ENCODE measurements at places on chromosomes 3 and 15.

DNA sequence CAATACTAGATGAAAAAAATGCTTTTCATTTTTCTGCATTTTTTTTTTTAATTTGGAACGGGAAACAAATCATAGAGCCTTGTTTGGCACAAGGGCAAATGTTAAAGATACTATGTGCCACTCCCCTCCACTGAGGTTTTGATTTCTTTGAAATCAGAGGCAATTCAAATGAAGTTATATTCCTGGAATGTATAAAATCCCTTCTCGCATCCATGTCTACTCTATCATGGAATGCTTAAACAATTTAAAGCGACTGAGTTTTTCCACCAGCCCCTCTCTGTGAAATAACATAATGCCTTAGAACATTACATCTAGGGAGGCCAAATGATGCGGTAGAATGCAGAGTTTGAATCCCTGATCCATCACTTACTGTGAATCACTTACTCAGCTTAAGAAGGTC, 69.7 kb downstream of the FMN1 start:
- no peak for DNase-seq

- DNase-seq, result no peak
These were observed 112.4 kb downstream of the ABI3BP start for GRCh38 chr3:100880845-100881244.

GRCh38 chr3:8972639-8973038, 9.4 kb upstream of the RAD18 start:
- no peak for DNase-seq

- DNase-seq, result no peak
These were observed 6.9 kb downstream of the GFM1 start for GRCh38 chr3:158651192-158651591.

DNA sequence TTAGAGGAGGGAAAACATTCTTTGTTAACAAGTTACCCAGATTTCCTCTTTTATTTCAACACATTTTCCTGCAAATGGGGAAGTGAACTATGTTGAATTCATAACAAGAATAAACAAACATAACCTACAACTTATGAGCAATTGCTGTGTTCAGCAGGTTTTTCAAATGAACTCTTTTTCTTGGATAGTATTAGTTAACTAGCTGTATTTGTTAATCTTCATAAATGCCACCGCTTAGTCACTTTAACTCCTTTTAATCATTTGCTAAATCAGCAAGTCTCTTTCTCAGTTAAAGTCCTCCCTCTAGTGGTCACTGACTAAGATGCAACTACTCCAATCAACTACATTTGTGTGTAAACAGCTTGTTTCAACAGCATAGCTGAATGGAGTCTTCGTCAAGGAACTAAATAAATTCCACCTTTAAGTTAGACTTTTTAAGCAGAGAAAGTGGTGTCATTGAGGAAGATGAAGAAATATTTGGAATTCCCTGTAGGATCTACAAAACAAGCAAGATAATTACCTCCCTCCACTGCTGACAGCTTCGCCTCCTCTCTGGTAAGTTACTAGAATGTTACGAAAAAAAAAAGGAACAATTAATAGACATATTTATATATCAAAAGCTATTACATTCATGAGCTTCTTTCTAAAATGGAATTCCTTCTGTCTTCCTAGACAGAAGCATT, 1122.0 kb downstream of the ROBO1 start:
- peak; percentile 42 for DNase-seq

DNA sequence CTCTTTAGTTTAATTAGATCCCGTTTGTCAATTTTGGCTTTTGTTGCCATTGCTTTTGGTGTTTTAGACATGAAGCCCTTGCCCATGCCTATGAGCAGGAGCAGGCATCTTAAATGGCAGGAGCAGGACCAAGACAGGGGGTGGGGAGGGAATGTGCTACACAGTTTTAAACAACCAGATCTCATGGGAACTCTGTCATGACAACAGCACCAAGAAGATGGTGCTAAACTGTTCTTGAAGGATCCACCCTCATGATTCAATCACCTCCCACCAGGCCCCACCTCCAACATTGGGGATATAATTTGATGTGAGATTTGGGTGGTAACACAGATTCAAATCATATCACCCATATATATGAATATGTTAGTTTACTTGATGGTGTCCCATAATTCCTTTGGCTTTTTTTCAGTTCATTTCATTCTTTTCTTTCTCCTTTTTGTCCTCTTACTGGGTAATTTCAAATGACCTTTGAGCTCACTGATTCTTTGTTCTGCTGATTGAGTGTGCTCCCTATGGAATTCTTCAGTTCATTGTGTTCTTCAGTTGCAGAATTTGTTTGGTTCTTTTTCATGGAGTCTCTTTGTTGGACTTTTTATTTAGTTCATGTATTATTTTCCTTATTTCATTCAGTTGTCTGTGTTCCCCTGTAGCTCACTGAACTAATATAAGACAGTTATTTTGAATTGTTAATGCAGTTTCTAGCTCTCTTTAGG, 62.6 kb downstream of the DOCK3 start:
- DNase-seq, result no peak

DNA sequence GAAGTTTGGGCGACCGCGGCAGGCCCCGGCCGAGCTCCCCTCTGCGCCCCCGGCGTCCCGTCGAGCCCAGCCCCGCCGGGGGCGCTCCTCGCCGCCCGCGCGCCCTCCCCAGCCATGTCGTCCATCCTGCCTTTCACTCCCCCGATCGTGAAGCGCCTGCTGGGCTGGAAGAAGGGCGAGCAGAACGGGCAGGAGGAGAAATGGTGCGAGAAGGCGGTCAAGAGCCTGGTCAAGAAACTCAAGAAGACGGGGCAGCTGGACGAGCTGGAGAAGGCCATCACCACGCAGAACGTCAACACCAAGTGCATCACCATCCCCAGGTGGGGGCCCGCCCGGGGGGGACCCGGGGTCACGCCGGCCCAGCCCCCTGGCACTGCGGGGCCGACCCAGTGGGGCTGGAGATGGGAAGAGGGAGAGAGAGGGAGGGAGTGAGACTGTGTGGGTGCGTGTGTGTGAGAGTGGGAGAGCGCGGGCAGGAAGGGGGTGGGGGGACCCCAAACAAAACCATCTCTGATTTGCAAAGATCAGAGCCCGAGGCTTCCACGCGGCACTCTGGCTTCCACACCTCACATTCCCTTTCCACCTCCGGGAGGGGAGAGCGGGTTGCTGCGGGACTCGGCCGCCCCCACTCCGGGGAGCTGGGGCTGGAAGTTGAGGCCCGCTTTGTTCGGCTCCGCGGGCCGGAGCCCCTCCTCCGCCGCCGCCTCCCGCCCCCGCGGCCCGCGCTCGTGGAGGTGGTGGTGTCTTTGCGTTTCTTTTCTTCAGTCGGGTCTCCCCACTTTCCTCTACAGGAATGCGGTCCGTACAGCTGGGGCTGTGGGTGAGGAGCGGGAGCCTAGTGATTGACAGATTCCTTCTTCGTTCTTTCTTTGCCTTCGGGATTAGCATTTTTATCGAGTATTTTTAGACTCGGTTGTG, 898 bp downstream of the SMAD3 start:
- DNase-seq, result no peak

GRCh38 chr15:63191895-63192618, 2.7 kb downstream of the RAB8B start:
- DNase-seq, result no peak

DNA sequence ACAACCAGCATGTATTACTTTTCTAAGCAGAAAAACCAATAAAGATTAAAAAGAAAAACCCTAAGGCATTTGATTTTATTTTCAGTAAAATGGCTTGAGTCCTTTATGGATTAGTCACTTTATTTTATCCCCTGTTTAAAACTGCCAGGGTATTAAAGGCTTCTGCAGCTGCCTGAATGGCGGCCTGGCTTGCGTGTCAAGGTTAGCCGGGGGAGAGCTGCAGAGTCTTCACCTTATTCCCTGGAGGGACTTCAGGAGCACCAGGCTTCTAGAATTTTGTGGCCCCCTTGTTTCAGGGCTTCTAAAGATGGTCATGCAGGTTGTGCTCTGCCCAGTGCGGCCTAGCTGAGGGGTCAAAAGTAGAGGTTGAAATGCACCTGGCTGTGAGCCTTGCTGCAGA, 58.0 kb upstream of the ICE2 start:
- DNase-seq, result no peak

- no peak for DNase-seq
These were observed 192.5 kb downstream of the P3H2 start for GRCh38 chr3:189927975-189928895.

DNA sequence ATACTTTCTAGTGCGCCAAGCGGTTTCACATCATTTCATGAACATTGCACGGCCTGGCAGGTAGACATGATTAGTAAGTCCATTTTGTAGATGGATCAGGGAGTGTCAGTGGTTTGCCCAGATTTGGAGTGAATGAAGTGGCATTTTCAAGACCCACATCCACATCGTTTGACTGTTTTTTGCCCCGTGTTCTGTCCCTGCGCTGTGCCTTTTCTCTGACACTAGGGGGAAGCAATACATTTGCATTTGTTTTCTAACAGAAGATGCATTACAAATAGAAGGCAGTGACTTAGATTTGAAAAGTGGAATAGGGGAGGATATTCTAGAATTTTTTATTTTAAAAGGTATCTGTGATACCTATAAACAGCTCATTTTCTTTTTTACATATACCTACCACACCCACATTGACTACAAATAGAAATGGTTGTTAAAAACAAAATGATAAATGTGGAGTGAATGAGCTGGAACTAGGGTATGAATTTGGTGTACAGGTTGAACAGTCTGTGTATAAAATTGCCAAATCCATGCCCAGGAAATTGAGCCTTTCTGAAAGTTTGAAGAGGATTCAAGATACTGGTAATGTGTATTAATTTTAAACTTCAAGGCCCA, 98.0 kb downstream of the USP13 start:
- no peak for DNase-seq

GRCh38 chr3:194995334-194995733, 275.6 kb downstream of the XXYLT1 start:
- no peak for DNase-seq

GRCh38 chr3:77682162-77682561, 642.3 kb downstream of the ROBO2 start:
- no peak for DNase-seq

- DNase-seq, result no peak
These were observed 304.3 kb upstream of the DPH6 start for GRCh38 chr15:35850284-35850683.

DNA sequence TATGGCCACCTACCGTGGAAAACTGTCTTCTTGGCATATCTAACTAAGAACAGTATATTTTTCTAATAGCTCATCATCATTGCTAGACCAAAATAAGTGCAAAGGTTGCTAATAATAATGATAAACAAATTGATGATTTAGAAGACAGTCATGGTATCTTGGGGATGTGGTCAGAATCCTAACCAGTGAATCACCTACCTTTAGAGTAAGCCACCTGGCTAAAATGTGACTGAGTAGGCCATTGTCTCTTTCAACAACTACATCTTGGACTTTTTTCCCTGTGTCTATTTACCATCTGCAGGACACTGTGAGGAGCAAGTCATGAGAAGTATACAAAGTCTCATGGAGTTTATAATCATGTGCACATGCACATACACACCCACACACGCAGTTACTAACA, 273.5 kb upstream of the SEMA6D start:
- no peak for DNase-seq

DNA sequence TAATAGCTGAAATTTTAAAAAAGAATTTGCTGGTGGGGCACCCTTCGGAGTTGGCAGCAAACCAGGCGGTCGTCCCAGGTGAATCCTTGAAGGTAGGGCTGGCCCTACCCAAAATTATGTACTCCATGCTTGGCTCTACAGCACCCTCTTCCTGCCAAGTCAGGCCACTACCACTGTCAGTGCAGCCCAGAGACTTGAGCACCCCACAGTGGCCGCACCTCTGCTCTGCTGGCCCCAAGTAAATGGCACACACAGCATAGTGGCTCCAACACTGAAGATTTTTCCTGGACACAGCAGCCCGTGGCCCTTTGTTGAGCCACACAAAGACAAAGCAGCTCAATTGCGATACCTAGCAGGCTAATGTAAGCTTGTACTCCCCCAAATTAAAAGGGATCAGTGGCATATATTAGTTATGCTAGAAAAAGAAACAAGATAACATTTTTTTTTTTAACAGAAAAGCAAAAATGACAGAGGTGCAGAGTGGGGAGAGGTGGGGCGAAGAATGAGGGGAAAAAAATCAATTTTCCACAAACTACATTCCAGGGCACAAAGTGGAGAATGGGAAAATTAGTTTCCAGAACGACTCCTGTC, 250.5 kb downstream of the UACA start:
- DNase-seq, result no peak

- no peak for DNase-seq
These were observed 35.4 kb downstream of the PRR20G start for GRCh38 chr3:127252446-127252845.

- DNase-seq, result peak; percentile 75
These were observed 38.6 kb upstream of the APH1B start for GRCh38 chr15:63238796-63239195.

GRCh38 chr3:64176461-64176996, 48.7 kb downstream of the PRICKLE2 start:
- DNase-seq, result no peak

All from fibroblast of skin of left biceps (primary cell).